SJCRH30 (cell line): ENCODE measurements at places on chromosomes 4 and X.
A peak's percentile ranks its signal among the peaks of the same experiment; 100 is the strongest.

DNA sequence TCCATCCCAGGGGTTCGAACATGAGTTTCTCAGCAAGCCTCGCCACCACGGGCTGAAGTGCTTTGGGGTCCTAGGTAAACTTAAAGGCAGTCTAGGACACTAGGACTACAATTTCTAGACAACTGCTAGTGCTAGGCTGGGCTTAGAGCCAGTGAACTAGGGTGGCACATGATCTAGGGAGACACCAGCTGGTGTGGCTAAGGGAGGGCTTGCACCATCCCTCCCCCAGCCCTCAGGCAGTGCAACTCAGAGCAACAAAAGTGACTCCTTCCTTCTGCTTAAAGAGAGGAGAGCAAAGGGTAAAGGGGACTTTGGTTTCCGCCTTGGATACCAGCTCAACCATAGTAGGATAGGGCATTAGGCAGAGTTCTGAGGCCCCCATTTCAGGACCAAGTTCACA lies 162.5 kb upstream of the AFF2 start:
- no peak for DNase-seq

DNA sequence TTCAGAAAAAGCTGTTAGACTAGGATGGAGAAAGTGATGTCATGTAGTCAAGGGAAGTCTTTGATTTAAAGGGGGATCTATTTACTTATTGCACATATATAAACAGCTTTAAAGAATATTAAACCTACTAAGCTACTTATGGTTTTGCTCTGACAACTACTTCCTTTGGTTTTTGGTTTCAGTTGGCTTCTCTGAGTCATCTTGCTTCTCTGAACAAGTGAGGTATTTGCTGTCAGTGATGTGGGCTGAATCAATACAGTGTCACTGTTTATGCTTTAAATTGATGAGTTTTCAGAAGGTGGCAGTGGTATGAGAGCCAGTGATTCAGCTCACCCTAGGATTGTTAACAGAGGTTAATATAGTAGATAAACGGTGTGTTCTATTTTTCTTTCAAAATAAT lies 75.1 kb downstream of the CEP44 start:
- no peak for DNase-seq

- DNase-seq, result no peak
These were observed 32.4 kb downstream of the KLHL8 start for GRCh38 chr4:87188048-87188447.

DNA sequence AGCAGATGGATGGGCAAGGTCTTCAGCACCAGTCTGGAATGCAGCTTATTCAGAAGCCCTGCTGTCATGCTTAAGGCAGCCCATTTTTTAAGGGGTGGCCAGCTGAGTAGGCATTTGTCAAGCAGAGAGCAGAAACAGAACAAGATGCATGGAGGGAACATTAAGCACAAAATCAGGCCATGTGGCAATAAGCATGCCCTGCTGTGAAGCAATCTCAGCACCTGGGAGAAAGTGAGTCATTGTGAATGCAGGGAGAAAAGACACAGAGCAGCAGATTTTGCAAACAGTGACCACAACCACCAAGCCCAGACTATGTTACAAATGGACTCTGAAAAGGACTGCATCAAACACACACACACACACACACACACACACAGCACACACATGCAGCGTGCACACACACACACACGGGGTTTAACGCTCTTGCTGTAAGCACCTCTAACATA lies 94.1 kb upstream of the GALNT7 start:
- peak; percentile 36 for DNase-seq

GRCh38 chr4:126748736-126749135 lies 884.0 kb upstream of the INTU start:
- DNase-seq, result no peak

- no peak for DNase-seq
These were observed 8.0 kb downstream of the IBSP start for GRCh38 chr4:87807402-87807801.

GRCh38 chr4:38860788-38861424 lies 4.3 kb upstream of the TLR6 start:
- peak; percentile 58 for DNase-seq

- no peak for DNase-seq
These were observed 18.6 kb upstream of the ARSJ start for GRCh38 chr4:113998079-113998478.

GRCh38 chr4:110867251-110867960 lies 244.5 kb upstream of the PITX2 start:
- peak; percentile 47 for DNase-seq

GRCh38 chr4:87232216-87232615 lies 11.8 kb upstream of the KLHL8 start:
- no peak for DNase-seq

GRCh38 chr4:183658362-183659028 lies 490 bp downstream of the RWDD4 start:
- peak; percentile 5 for DNase-seq

GRCh38 chr4:146134761-146135445 lies 40.6 kb upstream of the LSM6 start:
- DNase-seq, result no peak

DNA sequence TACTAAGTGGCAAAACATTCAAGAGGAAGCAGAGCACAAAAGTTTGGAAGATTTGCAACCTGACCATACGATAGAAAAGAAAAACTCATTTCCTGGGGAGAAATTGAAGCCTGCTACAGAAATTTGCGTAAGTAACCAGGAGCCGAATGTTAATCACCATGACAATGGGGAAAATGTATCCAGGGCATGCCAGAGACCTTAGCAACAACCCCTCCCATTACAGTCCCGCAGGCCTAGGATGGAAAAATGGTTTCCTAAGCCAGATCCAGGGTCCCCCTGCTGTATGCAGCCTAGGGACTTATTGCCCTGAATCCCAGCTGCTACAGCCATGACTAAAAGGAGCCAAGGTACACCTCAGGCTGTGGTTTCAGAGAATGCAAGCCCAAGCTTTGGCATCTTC lies 472.2 kb upstream of the KLHL4 start:
- no peak for DNase-seq

- DNase-seq, result no peak
These were observed 57.7 kb upstream of the EFHC2 start for GRCh38 chrX:44401151-44401550.

DNA sequence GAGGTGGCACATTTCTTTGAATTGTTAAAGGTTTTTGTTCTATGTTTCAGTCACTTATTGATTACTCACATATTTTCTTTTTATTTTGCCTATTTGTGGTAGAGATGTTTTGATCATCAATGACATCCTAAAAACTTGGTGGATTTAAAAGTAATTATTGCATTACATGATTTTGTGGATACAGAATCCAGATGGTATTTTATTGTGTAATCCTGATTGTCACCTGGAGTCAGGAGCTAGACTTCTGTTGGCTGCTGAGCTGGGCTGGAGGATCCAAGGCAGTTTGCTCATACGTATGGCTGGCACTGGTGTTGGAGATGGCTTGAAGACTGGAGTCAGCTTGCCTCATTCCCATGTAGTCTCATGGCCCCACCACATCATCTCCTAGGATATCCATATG lies 1009.6 kb upstream of the PCDH7 start:
- no peak for DNase-seq

DNA sequence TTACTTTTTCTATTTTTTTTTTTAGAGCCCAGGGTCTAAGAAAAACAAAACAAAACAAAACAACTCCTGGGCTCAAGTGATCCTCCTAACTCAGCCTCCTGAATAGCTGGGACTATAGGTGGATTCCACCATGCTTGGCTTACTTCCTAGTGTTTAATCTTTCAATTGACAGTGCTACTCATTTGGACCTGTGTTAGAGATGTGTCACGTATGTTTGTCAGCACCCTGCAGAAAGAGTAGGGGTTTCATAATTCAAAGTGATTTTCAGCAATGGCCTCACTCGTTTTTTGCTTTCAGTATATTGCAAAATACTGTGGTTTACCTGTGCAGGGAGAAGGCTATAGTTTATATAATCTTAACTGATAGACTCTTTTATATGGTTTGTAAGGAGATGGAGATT lies 71.6 kb upstream of the TEX13D start:
- DNase-seq, result no peak

DNA sequence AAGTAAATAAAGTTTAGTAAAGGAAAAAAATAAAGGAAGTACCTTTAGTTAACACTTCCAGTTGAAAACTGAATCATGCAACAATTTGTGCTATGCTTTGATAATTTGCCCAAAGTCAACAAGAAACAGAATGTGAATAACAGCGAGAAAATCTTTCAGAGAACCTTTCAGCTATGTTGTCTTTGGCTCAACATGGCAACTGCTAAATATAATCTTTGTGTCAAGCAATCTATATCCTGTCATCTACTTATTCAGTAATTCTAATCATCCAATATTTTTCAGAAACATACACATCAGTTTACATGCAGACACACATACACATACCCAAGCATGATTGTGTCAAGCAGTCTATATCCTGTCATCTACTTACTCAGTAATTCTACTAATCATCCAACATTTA lies 136.0 kb upstream of the PABPC4L start:
- DNase-seq, result no peak

DNA sequence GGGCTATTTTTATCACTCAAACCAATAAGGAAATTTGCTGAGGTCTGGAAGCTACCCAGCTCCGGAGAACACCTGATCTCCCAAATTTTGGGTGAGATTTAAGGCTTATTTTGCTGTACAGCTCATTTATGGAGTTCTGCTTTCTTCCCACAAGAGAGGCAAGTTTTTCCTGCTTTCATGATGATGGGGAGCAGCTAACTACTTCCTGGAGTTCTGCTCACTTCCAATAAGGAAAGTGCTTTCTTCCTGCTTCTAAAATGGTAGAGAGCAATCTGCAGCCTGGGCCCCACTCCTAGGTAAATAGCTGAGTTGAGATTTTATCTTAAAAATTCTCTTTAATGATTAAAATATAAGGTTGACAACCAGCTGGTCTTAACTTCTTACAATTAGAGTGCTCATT lies 606.0 kb upstream of the HTR2C start:
- no peak for DNase-seq

GRCh38 chrX:13389501-13389900 lies 69.6 kb upstream of the ATXN3L start:
- no peak for DNase-seq

DNA sequence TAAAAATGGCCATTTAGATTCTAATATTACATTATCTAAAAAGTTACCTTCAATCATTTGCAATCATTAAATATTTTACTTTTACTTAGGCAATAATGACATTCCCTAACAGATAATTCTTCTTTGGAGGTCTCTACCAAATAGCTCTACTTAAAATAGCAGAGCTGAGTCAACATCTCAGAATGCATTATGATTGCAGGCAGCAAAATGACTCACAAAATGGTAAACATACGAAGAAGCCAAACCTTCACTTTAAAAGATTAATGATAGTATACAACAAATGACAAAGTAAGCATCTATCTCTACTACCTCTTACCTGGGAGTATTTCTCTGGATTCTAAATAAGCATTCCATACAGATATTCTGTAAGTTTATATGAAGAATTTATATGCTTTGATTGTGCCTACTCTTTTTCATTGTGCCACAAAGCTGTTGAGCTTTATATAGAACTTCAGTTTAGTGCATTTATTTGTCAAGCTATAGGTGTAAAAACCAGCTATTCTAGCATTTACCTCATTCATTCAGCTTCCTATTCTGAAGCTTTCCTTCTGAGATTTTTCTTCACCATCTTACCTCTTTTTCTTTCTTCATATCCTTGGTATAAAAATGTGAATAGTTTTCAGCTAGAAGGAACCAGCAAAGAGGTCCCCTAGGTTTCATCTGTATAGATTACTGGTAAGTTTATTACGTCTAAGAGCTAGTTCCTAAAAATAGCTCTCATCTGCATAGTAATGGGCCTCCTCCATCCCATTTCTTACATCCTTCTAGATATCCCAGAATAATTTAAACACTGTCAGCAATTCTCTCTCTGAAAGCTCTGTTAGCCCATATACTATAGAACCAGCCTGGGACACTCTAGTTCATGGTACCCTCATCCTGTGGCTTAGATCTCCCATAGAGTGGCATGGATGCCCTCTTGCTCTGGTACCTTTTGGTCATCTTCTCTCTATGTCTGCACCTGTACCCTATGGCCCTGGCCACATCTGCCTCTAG lies 17.2 kb upstream of the SPCS3 start:
- no peak for DNase-seq

DNA sequence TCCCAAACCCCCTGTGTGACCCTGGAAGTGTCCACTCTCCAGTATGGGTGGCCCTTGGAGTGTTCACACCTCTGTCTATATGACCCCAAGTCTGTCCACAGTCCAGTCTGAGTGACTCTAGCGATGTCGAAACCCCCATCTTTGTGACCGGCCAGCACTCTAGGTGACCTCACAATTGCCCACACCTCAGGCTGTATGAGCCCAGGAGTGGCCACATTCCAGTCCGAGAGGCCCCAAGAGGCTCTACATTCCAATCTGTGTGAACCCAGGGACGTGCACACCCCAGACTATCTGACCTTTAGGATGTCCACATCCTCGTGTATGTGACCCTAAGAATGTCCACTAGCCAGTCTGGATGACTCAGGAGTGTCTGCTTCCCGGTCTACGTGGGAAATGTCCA lies 7.3 kb upstream of the GLOD5 start:
- DNase-seq, result no peak

DNA sequence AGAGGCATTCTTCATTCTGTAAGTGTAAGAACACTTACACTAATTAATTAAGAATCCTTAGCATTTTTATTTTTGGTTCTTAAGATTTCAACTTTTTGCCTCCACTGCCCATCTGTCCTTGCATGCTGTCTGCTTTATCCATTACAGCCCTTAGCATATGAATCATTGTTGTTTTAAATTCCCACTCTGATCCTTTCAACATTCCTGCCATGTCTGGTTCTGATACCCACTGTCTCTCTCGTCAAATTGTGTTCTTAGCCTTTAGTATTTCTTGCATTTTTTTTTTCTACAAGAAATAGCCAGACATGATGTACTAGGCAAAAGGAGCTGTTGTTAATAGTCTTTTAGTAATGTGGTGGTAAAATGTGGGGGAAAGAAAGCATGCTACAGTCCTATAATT lies 1360.0 kb downstream of the TECRL start:
- peak; percentile 19 for DNase-seq

- DNase-seq, result no peak
These were observed 34.1 kb downstream of the PRKG2 start for GRCh38 chr4:81180916-81181315.

DNA sequence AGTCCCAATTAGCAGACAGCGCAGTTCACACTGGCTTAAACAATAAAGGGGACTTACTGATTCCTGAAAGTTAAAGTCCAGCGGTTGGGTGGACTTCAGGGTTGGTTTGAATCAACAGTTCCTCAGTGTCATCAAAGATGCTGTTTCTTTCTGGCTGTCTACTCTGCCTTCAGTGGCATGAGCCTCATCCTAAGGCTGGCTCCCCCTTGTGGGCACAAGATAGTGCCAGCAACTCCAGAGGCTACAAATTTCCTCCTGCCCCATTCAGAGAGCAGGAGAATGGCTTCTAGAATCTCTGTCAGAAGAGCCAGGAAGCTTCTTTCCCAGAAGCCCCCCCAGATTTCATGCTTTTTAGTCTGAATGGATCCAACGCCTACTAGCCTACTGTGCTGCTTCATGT lies 82.4 kb upstream of the MTM1 start:
- peak; percentile 38 for DNase-seq

- peak; percentile 25 for DNase-seq
These were observed 824 bp downstream of the TBC1D14 start for GRCh38 chr4:6910340-6910959.

GRCh38 chrX:30224536-30224935 lies 5.9 kb upstream of the MAGEB3 start:
- DNase-seq, result no peak

- no peak for DNase-seq
These were observed 1207.4 kb downstream of the ADGRL3 start for GRCh38 chr4:62407534-62407933.

GRCh38 chr4:109119852-109120251 lies 182.6 kb downstream of the COL25A1 start:
- no peak for DNase-seq
